ENCODE measurements at places on chromosomes 6 and 20. TPM values are rescaled to one million over a fixed set of nuclear protein-coding genes. Genes with fewer than 3 reads are reported as not detected.
A peak's percentile ranks its signal among the peaks of the same experiment; 100 is the strongest.

RGL2 gene
- 38.1 TPM for total RNA-seq

GRCh38 chr6:169846286-169847056, 95.0 kb downstream of the ERMARD start:
- H3K36me3 ChIP-seq, result no peaks in the 10 kb centered on the region
- H3K4me1 ChIP-seq, result no peaks in the 10 kb centered on the region
- H3K4me3 ChIP-seq, result no peak overlapping the region
- no peak overlapping the region for H3K27ac ChIP-seq
- DNase-seq, result no peak

- H3K4me1 ChIP-seq, result no peaks in the 10 kb centered on the region
- no peak for DNase-seq
- peaks cover 11% of the 10 kb centered on the region for H3K36me3 ChIP-seq
- H3K27ac ChIP-seq, result no peak overlapping the region
Observed at GRCh38 chr6:158174514-158174913, 6.4 kb downstream of the GTF2H5 start.

DNA sequence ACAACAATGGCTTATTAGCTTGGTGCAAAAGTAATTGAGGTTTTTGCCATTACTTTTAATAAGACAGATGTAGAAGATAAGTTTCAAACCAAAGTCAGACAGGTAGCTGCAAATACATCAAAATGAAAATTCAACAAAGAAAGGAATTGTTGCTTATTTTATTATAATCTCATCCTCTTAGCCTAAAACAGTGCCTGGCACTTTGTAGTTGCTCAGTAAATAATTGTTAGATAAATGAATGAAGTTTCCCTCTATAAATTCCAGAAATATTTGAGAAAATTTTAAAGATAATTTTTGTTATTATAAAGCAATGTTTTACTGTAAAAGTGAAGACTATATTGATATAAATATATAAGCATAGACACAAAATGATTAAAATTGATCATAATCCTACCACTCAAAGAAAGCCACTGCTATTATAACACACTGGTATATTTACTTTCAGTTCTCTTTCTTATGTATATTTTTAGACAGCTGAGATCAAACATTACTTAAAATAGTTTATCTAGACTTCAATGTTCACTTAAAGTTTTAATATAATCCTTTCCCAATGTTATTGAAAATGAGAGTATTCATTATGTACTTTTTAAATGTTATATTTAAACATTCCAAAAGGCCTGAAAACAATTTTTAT, 42.5 kb downstream of the SESN1 start:
- H3K27ac ChIP-seq, result peak overlapping the region; percentile 17
- no peak for DNase-seq
- no peak overlapping the region for H3K4me3 ChIP-seq
- peaks cover 25% of the 10 kb centered on the region for H3K4me1 ChIP-seq

DNA sequence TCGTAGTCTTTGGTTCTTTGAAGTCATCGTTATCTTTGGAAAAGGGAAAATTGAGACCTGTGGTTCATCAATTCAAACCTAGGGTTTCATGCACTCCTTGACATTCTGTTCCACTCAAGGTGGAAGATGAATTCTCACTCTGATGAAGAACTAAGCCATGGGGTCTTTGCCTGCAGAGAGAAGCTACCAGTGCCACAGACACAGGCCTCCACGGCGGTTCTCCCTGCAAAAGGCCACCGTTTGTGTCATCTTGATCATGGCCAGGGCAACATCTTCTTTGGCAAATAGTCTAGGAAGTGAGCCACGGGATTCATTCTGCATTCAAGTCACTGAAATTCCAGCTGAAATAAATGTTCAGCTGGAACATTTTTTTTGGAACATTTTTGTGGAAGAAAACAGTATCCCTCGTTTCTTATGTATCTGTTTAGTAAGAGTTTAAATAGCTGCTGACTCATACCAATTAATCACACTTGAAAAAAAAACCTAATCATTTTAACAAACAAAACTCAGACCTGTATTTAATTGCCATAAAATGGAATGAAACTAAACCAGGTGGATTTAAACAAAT, 206.0 kb upstream of the FOXQ1 start:
- no peak overlapping the region for H3K27ac ChIP-seq
- no peaks in the 10 kb centered on the region for H3K36me3 ChIP-seq
- H3K4me3 ChIP-seq, result no peak overlapping the region
- DNase-seq, result no peak
- no peaks in the 10 kb centered on the region for H3K4me1 ChIP-seq
